ENCODE measurements at places on chromosomes 12 and 14.

GRCh38 chr14:76236172-76237130 lies 84.7 kb downstream of the GPATCH2L start:
- no peak for DNase-seq

DNA sequence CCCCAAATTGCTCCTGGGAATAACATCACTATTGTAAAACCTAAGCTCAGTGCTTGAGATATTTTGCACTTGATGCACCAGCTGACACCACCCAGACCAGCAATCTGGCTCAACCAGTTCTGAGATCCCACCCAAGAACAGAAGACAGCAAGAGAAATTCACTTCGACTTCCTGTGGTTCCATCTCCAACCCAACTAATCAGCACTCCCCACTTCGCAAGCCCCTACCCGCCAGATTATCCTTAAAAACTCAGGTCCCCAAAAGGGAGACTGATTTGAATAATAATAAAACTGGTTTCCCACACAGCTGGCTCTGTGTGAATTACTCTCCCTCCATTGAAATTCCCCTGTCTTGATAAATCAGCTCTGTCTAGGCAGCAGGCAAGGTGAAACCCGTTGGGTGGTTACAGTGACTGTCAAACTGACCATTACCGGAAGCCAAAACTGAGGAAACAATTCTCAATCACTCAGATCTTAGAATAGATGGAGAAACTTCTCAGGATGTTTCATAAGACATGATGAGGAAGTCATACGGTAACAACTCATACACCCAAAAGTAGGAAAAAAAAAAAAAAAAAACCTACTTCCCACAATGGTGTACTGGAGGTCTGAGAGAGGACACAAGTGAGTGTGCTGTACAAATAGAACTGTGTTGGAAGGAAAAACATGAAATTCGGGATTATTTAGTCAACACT lies 92.4 kb downstream of the TMTC1 start:
- no peak for DNase-seq

GRCh38 chr14:74935360-74935680 lies 12.3 kb upstream of the RPS6KL1 start:
- no peak for DNase-seq

DNA sequence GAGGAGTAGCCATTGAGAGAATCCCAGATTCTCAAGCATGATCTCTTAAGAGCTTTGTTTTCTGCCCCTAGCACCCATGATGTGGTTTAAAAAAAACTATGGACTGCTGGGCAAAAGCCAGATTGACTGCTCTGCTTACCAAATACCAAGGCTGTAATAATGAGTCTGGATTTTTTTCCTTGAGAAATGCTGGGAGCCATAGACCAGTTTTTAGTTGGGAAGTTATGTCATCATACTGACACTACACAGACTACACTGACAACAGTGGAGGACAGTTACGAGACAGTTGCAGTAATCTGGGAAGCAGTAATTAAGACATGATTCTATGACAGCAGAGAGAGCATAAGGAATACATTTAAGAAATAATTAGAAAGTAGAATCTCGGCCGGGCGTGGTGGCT lies 35.8 kb downstream of the SPATA7 start:
- no peak for DNase-seq

GRCh38 chr14:51370758-51371386 lies 130.8 kb downstream of the TMX1 start:
- DNase-seq, result no peak
